ENCODE measurements at places on chromosomes 3 and 15.
A peak's percentile ranks its signal among the peaks of the same experiment; 100 is the strongest.

- no peak for DNase-seq
These were observed 19.5 kb downstream of the RAF1 start for GRCh38 chr3:12644331-12644937.

DNA sequence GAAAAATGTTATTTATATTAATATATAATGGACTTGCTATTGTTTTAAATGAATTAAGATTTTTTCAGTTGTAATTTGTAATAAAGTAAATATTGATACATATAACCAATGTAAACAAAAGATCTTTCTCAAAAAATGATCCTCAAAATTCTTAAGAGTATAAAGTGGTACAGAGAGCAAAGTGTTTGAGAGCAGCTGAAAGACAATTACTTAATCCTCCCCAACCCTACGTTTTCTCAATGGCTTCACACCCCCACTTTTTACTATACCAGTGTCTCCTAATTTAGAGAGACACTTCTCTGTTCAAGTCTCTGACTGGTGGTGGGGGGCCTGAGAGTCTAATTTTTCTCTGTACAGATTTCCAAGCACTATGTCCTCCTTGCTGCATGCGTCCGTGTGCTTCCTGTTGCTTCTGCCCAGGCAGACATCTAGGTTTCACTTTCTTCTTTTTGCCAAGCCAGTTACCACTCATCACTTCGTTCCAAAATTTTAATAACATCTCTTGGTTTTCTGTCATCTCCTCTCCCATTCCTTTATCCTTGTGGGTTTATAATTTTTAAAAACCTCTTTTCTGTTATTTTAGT is 276.3 kb upstream of the DNAJC19 start:
- DNase-seq: no peak

DNA sequence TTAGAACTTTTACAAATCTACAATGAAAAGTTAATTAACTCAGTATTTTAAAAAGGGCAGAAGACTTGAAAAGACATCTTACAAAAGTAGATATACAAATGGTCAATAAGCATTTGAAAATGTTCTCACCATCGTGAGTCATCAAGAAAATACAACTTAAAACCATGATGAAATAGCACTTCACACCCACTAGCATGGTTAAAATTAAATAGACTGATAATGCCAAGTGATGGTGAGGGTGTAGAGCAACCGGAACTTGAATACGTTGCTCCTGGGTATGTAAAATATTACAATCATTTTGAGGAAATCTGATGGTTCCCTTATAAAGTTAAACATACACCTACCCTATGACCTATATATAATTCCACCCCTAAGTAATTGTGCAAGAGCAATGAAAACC is 319.8 kb upstream of the UMPS start:
- DNase-seq: no peak

GRCh38 chr3:98594628-98595324 is 1.4 kb upstream of the CPOX start:
- DNase-seq: no peak

- peak; percentile 54 for DNase-seq
These were observed 3.2 kb downstream of the ZDHHC19 start for GRCh38 chr3:196207833-196208607.

- DNase-seq: no peak
These were observed 129.8 kb downstream of the FGF12 start for GRCh38 chr3:192597506-192597905.

DNA sequence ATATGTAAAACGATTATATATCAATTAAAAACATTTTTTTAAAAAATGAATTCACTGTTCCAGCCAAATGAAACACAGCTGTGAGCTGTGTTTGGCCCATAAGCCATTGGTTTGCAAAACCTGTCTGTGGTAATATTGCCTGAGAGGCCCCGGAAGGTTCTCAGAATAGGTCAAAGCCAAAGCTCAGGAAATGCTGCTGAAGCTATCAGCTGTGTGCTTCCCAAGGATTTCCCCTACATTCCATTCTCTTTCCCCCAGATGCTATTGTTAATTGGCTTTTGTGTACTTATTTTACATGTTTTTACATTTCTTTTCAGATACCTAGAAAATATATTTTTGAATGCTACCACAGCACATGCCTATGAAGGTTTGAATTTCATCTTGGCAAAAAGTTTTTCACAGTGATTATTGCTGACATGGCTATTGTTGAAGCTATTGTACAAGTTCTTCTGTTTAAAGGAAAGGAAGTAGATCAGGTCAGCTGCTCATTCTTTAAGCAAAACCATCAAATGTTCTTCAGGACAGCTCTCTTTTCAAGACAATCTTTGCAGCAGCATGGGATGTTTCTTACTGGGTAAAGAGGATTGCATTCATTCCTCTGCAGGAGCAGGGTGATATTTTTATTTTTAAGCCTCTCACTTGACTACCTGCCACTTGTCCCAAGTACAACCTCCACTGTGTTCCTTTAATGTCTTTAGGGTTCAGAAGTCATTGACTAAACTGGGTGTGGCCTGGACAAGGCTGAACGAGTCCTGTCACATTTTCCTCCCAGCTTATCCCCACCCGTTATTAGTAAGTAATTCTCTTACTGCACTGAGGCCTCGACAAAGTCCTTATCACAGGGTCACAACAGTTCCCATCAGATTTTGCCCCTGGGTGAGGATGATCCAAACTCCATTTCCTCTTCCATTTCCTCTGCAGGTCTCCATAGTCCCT is 26.3 kb upstream of the BNC1 start:
- no peak for DNase-seq

DNA sequence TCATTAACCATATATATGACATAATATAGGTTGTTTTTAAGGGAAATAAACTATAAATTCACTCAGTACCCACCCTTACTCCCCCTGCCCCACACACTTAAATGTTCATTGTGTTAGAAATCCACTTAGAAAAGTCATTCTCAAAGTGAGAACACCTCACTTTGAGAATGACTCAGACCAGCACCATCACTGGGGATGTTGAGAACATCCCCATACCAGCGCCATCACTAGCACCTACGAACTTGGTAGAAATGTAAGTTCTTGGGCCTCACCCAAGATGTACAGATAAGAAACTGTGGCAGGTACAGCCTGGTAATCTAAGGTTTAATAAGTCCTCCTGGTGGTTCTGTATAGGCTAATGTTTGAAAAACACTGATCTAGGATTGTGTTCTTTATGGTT is 362.6 kb downstream of the LPP start:
- no peak for DNase-seq

DNA sequence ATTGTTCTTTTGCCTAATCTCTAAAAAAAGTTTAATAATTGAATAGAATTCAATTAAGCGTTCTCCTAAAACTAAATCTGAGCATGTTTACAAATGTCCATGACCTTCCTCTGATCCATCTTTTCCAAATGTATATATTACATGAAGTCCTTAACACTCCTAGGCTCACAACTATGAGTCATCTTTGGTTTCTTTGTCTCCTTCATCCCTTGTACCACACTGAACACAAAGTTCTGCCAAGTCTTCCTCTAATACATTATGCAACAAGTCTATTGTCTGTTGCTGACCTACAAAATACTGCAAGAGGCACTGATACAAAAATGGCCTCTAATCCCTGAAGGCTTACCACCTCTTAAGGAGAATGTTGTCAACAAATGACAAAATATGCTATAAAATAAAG is 550.2 kb downstream of the PYDC2 start:
- DNase-seq: no peak

DNA sequence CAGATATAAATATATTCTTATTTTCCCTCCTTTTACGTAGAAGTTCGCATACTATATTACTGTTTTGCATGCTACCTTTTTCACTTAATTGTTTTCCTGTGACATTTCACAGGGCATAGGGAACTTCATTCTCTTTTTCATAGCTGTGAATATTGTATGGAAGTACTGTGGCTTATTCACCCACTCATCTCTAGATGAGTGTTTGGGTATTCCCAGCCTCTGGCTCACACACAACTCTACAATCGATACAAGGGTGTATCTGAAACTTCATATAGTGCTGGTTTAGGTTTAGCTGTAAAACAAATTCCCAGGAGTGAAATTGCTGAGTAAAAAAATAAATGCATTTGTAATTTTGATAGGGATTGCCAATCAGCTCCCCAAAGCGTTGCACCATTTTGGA is 55.3 kb upstream of the MAGI1 start:
- no peak for DNase-seq

DNA sequence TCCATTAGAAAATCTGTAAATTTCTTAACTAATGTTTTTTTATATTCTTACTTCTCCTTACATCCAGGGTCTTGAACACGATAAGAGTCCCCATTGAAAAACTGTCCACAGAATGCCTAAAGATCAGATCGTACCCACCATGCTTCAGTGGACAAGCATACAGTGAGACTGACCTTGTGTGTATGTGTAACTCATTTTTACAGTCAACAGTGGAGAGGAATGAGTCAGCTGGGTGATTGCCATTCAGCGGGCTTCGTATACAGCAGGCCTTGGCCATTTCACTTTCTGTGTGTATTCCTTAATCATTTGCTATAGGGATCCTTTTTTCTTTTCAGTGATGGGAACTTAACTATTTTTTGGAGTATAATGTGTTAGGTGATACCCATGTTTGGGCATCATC is 10.6 kb downstream of the PARP14 start:
- DNase-seq: no peak

- DNase-seq: no peak
These were observed 8.3 kb downstream of the HDGFL3 start for GRCh38 chr15:83199288-83199687.

DNA sequence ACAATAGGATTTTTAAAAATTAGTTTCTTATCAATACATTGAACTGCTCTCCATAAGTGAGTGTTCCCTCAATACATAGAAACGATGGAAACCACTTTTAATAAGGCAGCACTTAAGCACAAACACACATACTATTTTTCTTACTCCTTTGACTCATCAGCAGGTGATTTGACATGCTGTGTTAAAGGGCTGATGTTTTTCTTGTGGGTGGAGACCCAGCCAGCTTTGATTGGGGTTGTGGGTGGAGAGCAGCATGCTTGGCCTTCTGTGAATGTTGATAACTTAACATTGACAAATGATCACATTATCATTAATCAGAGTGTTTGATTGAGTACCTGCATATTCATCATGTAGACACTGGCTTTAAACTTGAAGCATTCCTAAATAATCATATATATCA is 223.0 kb upstream of the DPH6 start:
- no peak for DNase-seq

GRCh38 chr3:119524931-119525662 is 26.8 kb downstream of the TIMMDC1 start:
- DNase-seq: no peak

- DNase-seq: no peak
These were observed 170.1 kb downstream of the OSBPL10 start for GRCh38 chr3:31810991-31811433.

DNA sequence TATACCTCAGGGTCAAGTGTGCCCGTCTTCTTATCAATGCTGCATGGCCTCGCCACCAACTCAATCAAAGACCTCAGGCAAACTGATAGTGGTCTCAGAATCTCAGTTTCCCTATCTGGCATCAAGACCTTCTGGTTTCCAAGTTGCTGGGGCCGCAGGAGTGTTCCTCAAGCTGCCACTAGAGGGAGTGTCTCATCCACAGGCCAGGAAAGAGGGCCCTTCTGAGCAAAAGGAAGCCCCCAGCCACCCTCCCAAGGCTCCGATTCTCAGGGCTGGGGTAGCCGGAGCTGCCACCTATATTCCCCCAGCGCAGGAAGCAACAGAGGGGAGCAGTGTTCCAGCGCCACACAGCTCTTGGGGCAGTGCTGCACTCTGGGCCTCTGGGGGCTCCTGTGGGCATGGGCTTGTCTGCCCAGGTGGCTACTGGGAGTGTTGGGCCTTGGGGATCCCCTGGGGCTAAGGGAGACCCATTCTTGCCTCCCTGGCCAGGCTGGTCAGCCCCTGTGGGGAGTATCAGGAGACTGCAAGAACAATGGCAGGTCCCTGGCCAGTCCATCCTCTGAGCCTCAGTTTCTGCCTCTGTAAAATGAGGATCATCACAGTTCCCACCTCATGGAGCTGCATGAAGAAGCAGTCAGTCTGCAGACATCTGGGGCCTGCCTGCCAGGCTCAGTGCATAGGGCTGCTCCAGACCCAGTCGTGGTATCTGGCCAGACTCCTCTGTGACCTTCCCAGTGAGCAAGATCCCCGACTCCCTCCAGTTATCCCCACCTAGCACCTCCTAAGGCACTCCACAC is 23.4 kb upstream of the SEC13 start:
- DNase-seq: peak; percentile 64

DNA sequence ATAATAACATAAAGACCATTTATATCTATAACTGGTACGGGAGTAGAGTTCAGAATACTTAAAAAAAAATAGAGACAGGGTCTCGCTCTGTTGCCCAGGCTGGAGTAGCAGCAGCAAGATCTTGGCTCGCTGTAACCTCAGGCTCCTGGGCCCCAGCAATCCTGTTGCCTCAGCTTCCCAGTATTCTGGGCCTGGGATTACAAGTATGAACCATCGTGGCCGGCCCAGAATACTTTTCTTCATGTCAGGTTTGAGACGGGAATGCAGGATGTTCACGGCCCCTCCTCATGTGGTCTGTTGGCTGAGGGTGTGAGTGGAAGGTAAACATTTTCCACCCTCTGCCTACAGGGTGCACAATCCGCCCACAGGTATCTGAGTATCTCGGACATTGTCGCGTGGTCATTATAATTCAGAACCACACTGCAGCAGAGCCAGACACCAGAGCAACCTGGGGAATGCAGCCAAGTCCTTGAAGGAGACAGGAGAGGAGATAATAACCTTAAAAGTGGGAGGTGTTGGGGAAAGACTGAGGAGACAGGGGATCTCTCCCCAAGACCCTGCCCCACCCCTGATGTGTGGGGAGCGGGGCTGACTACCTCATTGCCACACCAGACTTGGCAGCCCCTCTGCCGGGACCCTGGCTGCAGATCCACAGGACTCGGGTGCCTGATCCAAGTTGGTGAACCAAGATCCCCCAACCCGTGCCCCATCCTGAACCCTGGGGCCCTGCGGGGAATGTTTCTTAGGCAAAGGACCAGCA is 106.8 kb downstream of the ADCY5 start:
- no peak for DNase-seq

DNA sequence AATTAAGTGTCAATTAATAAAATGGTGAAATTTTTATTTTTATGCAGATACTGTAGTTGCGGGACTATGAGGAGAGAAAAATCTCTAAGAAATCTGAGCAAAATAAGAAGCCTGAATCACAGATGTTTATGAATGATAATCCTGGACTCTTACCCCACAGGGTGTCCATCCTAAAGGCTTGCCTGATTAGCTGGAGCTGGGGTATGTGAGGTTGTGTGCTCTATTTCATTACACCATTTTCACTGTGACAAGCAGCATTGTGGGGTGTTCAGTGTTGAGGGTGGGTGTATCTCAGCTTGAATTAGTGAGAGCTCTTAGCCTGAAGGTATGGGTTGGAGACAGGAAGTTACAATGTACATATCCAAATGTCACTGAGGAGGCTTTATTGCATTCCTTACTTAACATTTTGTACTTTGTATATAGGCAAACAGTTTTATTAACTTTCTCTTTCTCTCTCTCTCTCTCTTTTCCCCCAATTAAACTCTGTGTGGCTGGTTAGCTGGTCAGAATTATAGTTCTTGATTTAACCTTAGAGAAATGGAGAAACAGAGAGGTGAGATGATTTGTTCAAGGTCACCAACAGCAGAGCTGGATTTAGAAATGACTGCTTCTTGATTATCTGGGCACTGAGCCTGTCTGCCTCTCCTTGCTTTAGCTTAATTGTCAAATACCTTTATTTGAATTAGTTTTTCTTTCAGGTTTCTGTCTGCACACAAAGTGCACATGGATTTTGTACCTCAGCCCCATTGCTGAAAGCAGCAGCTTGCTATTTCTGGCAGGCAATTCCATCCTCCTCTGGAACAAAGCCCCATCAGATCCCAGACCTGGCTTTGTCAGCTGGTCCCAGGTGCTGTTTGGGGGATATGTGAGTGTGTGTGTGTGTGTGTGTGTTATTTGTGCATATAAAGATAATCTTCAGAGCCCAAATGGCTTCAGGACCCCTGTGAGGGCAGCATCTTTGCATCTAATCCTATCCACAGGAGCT is 35.8 kb downstream of the GJD2 start:
- no peak for DNase-seq

- no peak for DNase-seq
These were observed 22.6 kb upstream of the LYSMD4 start for GRCh38 chr15:99755692-99756409.

Measured in activated CD8-positive, alpha-beta memory T cell treated with anti-CD3 and anti-CD28 coated beads, Interleukin-2, amount 50 U/mL, for 4 hours (primary cell).